ENCODE measurements at places on chromosomes 12 and 14.

DNA sequence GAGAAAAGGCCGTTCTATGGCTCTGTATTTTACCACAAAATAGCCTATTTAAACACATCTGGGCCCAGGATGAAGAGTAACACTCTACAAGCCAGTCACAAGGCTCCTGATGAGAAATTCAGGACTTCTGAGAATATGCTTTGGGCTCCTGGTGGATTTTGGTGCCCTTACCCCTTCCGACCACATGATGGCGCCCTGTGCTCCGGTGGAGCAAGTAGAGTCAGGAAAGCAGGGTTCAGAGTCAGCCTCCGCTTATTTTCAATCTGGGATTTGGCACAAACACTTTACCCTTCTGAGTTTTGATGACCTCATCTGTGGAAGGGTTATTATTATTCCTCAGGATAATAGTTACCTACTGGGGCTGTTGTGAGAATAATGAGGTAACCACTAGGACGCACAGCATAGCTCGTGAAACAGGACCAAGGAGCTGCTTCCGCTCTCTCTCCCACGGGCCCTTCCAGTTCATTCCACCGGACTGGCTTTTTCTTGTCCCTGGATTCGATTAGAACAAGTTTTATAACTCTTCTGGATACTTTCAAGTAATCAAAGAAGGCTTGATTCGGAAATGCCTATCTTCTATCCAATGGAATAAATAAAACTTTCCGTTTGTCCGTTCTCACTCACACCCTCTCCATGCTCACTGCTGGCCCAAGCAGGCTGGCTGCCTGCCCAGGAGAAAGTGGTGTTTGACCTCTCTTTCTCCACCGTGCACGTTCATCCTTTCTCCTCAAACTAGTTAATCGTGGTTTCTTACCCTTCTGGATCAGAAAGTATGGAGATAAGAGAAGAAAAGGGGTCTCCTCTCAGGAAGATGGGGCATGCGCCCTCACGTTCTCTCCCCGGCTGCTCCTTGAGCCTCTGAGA, 104.6 kb downstream of the GALC start:
- DNase-seq = no peak

DNA sequence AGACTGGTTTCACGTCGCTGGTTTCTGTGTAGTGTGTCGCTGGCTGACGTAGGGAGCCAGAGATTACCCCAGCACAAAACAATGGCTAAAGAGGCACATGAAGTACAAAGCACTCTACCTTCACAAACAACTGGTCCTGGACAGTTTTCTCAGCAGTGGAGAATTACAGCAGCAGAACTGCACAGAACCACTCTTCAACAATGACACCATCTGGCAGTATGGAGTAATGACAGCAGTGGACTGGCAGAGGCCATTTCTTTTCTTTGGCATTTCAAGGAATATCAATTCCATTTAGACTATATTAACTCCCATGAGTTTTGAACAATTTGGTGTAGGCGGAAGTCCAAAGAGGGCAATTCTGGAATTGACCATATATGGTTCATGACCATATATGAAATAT, 1074.1 kb downstream of the AACS start:
- DNase-seq = no peak

- DNase-seq = no peak
Observed at GRCh38 chr12:113766879-113767878, 198.9 kb downstream of the RBM19 start.

GRCh38 chr12:79019672-79020071, 155.1 kb downstream of the SYT1 start:
- DNase-seq = no peak

- peak; percentile 77 for DNase-seq
Observed at GRCh38 chr12:3132636-3133404, 55.6 kb downstream of the TSPAN9 start.

DNA sequence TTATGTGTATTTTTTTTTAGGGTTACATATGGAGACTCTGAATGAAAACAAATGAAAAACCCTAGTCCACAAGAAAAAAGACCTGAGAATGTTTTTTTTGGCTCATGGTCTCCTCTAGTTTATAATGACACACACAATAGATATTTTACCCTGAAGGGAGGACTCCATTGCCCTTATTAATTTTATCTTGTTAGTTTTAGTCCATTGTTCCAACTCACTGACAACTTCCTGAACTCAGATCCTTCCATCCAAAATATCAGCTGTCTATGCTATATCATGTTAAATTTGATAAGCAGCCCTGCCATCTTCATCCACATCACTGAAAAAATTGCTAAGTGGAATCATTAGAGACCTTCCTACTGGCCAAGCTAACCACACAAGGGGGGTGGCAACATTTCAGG, 232.1 kb downstream of the MON2 start:
- DNase-seq = no peak

Measured in Right ventricle myocardium inferior (tissue), 1 donor.